ENCODE measurements at places on chromosomes 7 and 10. TPM values are rescaled to one million over a fixed set of nuclear protein-coding genes. Genes with fewer than 3 reads are reported as not detected.

Gene METTL27
- 2.0 TPM for total RNA-seq

DNA sequence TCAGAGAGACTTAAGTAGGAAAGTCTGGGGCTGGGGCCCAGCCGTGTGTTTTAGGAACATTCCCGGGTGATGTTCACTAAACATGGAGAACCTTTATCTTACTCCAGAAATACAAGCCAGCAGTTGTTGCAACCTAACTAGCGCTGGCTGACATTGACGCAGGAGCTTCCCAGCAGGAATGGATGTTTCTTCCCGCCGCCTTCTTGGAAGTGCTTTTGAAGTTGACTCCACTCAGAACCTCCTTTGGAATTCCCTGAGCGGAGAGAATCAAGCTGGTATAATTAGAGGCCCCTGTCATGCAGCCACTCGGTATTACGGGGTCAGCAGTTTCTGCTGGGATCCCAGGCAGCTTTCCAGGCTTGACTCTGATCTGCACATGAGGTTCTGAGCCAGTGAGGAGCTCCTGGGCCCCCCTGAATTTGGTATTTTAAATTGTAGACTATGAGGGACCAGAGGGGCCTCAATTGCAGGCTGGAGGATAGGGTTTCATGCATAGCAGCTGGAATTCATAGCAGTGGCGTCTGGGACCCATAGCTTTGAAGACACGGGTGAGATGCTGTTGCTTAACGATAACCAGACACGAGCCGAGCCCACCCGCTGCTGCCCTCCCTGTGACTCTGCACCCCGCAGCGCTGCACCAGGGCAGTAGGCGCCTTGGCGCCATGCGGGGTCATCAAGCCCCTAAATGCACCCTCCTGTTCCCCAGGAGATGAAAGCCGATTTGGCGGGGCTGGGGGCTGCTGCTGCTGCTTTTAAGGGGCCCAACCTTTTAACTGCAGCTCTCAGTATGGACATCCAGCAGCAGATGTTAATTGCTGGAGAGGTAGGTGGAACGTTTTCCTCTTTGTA lies 61.8 kb downstream of the EEPD1 start:
- DNase-seq, result no peak

GRCh38 chr10:5976512-5977470 lies 552 bp downstream of the IL15RA start:
- no peak for DNase-seq

DNA sequence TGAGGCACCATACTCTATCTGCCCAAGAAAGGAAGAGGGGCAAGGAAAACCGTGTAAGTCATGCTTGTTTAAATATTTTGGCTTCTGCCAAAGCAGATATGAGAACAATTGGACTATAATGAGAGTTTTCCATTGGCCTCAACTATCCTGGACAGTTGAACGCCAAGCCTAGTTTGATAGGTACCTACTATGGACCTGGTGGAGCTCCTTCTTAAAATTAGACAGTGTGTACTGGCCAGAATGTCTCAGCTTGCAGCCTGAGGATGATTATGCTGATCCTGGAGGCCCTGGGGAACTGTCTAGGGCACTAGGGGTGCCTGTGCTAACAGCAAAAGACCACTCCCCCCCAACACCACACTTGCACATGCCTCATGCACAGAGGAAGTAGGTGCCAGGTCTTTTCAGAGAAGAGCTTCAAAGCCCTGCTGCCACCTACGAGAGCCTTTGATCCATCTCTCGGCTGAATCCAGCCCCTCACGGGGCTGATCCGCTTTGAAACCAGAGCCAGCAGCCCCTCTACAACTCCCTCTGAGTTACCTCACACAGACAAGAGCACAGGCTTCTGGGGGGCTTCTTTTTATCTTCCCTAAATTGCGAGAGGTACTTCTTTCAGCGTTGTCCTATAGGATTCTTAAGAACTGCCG lies 473.8 kb upstream of the GALNT17 start:
- DNase-seq, result no peak

All from dorsolateral prefrontal cortex (tissue), 122 donors.